Cerebellum (tissue), 4 donors: ENCODE measurements at places on chromosomes 3 and 15. TPM values are rescaled to one million over a fixed set of nuclear protein-coding genes. Genes with fewer than 3 reads are reported as not detected.
A peak's percentile ranks its signal among the peaks of the same experiment; 100 is the strongest.

DNA sequence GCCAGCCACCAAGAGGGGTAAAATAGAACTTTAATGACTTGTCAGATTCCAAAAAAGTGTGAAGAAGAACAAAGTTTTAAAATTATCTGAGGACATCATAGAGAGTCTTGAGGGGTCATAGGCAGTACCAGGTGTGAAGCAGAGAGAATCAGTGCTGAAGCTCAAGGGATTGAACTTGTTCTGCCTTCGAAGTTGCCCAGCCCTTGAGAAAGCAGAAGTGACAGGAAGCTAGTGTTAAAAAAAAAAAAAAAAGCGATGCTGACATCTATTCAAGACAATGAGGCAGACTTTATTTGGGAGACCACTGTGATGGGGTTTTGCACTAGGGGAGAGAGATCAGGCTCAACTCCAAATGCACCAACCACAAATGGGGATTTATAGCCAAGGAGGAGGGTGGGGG is 21.8 kb downstream of the FBXO22 start:
- DNase-seq, result no peak

The STRA6 gene
- total RNA-seq, result 12.6 TPM

- peak; percentile 63 for DNase-seq
These were observed 69.0 kb downstream of the MGLL start for GRCh38 chr3:127753338-127753737.

DNA sequence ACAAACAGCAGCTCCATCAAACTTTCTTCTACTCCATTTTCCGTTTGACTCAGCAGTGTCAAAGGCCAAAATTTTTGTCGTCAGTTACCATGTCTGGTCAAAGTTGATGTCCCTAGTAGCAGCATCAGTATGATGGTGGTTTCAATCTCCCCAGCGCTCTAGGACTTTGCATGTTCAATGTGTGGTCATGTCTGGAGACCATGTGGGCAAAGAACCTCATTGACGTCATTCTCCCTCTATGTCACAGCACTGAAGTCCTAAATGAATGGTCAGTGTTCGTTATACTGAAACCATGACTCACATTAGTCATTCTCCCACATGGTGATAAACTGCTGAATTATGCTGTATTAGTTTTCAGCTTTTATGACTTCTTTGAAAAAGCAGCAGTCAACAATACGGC is 23.2 kb downstream of the SHC4 start:
- no peak for DNase-seq

DNA sequence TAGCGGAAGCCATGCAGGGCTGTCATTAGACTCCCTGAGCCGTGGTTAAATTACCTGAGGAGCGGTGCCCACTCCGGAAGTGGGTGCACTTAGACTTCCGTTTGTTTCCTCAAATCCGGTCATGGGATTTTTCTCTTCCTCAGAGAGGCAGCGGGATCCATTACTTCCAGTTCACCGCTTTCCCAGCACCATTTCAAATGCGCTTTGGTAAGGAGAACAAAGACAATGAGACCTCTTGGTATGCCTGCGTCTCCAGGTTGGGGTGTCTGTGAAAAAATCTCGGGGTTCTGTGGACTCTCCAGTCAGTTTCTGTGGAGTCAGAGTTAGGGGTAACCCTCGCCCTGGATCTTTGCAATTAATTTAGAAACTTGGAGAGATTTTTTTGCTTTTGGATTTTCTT is 132.3 kb upstream of the PTPRG start:
- no peak for DNase-seq
